ENCODE measurements at places on chromosomes 2 and 18.

DNA sequence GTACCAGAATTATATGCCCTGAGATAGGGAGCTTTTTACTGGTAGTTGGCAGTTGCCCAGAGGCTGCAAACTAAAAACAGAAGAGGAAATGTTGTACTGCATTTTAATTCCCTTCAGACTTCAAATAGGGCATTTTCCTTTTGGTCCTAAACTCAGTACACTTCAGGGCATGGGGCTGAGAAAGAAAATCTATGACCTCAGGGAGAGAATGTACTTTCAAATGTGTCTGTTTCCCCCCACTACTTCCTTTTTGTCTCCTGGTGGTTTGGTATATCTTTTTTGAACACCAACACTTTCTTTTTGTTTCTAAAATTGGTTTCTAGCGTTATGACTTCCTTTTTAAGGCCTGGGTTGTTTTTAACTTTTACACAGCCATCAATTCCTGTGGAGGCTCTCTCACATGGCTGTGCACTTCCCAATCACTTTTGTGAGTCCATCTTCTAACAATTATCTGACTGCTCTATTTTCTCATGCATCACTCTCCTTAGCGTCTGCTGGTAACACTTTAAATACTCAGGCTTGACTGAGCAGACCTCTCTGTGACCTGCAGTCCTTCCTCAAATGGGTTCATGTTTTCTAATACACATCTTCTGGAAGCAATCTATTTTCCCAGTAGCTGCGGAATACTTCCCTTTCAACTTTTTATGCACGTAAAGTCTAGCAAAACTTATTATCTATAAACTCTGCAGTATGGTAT is 596.0 kb downstream of the LRP1B start:
- no peak for DNase-seq

DNA sequence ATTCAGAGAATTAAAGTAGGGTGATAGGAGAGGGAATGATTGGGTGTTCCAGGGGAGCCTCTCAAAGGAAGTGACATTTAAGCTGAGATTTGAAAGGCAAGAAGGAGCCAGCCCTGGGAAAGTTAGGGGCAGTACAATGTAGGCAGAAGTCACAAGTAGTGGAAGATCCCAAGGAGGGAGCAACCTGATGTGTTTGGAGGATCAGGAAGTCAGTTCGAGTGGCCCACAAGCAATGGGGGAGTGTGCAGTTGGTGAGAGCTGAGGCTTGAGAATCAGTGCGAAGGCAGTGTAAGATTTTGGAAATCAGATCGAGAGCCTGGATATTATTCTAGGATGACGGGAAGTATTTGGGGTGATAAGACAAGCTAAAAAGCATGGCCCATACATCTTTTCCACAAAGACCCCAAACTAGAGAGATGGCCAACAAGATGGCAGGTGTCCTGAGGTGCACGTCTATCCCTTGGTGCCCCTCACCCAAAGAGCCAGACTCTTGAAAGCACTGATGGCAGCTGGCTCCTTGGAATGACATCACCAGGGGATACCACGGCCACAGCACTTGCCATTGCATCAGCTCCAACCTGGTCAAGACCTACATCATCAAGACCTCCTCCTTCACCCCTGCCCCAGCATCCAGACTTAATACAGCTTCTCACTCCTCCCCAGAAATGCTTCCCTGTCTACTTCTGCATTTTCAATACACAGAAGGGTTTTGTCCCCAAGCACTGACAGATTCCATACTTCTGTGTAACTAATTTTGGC is 127.3 kb downstream of the BCL2 start:
- no peak for DNase-seq

DNA sequence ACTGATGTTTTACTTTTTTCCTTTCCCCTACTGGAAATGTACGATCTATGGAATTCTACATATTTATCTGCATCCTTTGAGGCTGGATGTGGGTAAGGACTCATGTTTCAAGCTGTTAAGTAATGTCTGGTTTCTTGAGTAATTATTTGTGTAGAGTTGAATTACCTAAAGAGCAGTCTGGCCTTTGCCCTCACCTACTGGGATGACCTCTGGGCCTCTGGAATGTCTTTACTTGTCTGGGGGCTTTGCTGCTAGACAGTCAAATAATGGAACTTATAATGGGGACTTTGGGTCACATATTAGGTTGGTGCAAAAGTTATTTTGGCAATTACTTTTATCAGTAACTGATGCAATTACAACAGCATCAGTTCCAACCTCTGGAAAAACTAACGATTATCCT is 244.7 kb downstream of the CCDC178 start:
- DNase-seq = no peak

- no peak for DNase-seq
These were observed 86.2 kb downstream of the MIB1 start for GRCh38 chr18:21826641-21827302.

- DNase-seq = no peak
These were observed 371.8 kb downstream of the EPHA4 start for GRCh38 chr2:221200184-221200839.

GRCh38 chr2:162473986-162474385 is 130.1 kb downstream of the GCA start:
- DNase-seq = no peak

- DNase-seq = no peak
These were observed 141.8 kb downstream of the HRH4 start for GRCh38 chr18:24602201-24602600.

DNA sequence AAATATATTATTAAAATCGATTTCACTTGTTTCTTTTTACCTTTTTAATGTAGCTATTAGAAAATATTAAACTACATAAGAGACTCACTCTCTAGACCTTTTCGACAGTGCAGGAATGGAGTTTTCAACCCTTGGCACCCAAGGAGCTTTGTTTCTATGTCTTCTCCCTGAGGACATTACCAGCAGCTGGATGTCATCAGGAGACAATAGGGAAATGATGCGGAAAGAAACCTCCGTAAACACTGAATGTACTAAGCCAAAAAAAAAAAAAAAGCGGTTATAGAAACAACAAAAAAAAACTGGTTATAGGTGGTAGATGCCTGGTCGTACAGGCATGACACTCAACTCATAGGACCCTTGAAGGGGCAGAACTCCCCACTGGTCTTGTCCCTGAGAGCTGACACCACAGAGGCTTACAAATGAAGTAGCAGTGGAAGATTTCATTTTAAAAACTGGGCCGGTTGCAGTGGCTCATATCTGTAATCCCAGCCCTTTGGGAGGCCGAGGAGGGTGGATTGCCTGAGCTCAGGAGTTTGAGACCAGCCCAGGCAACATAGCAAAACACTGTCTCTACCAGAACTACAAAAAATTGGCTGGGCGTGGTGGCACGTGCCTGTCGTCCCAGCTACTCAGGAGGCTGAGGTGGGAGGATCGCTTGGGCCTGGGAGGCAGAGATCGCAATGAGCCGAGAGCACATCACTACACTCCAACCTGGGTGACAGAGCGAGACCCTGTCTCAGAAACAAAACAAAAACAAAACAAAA is 23.8 kb downstream of the THAP4 start:
- DNase-seq = no peak

DNA sequence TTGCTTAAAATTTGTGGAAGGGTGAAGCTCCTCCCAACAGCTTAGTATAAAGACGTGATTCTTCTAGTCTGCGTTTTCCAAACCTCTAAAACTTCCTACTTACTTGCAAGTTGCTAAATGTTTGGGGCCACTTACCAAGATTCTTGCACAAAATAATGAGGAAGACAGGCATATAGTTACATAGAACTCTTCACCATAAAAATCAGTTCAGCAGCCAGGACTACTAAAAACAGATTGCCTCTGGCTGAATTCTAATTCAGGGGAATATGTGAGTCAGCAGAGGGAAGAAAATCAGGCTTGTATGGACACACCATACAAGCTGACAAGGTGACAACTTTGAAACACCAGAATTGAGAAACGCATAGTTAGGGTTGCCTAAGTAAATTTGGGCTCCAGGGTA is 2.8 kb upstream of the PEX13 start:
- DNase-seq = peak; percentile 91

All from epithelial cell of esophagus (primary cell).